ENCODE measurements at places on chromosomes 12 and 14.

DNA sequence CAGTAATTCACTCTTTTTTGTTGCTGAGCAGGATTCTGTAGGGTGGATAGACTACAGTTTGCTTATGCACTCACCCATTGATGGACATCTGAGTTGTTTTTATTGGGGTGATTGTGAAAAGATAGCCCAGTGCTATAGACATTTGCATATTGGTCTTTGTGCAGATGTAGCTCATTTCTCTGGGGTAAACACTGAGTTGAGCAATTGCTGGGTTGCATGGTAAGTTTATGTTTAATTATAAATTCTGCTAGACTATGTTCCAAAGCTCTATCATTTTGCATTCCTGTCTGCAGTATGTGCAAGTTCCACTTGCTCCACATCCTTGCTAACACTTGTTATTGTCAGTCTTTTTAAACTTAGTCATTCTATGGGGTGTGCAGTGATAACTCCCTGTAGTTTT, 65.4 kb upstream of the RFLNA start:
- DNase-seq, result no peak

- DNase-seq, result no peak
Observed at GRCh38 chr14:39762576-39763401, 330.6 kb upstream of the FBXO33 start.

- DNase-seq, result no peak
Observed at GRCh38 chr14:53855127-53855526, 101.5 kb downstream of the BMP4 start.

DNA sequence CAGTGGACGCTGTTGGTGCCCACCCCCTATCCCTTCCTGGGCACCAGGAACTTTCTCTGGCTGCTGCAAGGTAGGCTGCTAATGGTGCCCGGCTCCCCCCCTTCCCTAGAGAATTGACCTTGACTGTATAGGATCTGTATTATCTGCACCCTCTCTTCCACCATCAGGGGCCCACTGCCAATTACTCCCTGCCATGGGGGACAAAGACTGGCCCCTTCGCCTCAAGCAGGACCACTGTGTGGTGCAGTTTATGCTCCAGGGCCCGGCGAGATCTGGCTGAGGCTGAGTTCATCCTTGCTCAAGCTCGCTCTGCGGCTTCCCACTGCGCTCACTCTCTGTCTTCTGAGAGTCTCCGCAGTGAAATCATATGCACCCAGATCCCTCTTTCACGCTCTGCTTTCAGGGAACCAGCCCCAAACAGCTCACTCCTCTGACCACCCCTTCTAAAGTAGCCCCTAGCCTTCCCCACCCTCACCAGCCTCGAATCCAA, 95.2 kb downstream of the LGMN start:
- DNase-seq, result no peak

DNA sequence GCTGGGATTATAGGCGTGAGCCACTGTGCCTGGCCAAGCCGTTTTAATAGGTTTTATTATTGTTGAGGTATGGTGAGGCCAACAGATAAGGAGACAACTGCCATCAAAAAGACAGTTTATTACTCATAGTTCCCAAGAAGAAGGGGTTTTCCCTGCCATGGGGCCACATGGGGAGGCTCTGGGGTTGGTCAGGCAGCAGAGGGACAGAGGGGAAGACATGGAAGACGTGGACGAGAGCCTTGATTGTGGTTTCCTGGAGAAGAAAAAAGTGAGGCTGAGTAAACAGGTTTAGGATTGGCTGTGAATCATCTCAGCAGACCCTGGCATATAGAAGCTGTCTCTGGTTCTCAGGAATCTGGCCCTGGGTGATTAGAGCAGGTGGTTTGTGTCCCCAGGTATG, 69.9 kb downstream of the FOXN4 start:
- peak; percentile 77 for DNase-seq

GRCh38 chr14:89767861-89768268, 186.7 kb downstream of the EFCAB11 start:
- peak; percentile 31 for DNase-seq

DNA sequence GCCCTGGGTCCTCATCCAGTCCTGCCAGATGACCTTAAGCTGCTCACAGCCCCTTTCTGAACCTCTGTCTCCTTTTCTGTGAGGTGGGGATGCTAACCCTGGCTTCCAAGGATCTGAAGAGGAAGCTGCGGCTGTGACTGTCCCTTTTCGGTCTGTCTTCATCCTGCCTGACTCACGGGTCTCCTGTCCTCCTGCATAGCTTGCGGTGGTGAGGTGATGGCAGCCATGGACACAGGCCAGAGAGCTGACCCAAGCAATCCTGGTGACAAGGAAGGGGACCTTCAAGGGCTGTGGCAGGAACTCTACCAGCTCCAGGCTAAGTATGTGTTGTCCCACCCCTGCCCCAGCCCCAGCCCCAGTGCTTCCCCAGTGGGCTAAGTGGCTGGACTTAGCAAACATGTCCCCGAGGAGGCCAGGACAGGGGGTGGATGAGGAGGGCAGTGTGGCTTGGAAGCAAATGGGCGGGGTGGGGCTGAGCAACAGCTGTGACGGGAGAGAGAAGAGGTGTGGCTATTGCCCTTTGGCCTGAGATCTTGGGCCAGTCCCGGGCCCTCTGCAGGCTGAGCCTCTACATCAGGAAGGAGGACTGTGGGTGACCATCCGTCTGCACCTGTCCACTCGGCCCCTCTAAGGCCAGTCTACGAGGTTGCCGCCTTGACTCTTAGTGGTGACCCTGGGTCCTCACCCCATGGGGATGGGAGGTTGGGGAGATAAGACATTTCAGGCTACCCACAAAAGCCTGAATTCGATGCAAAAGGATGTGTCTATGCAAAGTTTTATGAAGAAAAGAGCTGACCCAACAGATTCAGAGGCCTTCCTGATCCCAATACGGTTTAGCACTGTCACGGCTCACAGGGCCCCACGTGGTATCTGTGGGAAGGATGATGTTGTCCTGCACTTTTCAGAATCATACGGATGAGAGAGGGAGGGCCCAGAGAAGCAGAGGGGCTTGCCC, 1.1 kb downstream of the CCDC197 start:
- DNase-seq, result peak; percentile 6

- DNase-seq, result no peak
Observed at GRCh38 chr14:67002994-67003753, 186.1 kb upstream of the GARIN2 start.

DNA sequence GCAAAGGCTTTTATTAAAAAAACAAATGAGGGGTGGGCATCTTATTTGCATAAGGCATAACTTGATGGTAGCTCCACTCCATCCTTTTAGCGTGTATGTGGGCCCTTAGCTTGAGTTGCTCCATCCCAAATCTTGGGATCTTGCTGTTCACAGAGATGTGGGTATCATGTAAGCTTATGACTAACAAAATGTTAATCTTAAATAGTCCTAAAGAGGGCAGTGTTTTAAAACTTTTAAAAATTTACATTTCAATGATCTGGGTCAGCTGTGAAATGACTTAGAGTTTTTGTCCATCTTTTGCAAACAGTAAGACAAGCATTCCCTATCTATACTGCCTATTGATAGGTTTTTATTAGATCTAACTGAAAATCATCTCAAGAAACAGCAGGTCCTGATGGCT, 86.0 kb downstream of the SLCO1A2 start:
- no peak for DNase-seq

DNA sequence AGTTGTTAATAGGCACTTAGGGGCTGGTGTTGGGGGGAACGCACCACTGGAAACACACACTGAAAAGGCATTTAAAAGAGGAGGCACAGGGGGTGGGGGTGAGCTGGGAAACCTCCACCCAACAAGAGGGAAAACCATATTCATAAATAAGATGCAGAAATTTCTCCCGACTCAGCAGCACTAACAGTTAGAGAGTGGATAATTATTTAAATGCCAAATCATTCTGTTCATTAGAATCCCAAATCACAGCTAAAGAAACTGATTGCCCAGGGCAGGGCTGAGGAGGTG, 60.7 kb upstream of the FAM222A start:
- DNase-seq, result no peak

- DNase-seq, result no peak
Observed at GRCh38 chr12:107594995-107595394, 90.6 kb upstream of the PWP1 start.

DNA sequence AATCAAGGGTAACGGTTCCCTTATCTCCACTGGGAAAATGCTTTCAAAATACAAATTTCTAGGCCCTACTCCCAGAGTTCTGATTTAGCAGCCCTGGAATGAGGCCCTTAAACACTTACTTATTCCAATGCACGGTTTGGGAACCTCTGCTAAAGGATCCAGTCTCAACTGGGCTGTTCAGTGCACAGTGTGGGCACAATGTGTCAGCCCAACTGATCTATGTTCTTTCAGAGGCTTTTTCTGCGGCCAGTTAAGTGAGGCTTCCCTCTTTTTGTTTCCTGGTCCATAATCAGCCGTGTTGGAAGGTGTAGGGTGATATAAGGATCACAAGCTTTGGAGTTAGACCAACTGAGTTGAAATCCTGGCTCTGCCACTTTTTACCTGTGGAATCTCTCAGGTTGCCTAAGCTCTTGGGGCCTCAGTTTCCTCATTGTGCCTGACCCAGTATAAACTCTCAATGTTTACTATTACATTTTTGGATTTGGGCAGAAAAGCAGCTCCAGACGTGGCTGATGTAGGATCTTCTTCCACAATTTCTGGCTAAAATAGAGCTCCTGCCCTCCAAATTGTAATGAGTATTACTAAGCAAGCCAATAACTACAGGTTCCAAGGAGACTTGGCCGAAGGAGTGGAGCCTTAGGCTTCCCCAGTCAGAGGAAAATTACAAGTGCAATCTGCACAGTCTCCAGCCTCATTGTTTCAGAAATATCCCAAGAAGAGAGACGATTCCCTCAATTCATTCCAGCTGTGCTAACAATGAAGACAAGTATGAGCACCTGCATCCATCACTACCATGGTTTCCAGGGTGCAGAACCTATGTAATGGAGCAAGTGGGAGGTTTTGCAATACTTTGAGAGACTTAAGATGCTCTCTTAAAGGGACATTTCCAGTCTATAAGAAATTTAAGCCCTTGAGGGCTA, 2.3 kb upstream of the ANGEL1 start:
- DNase-seq, result no peak

DNA sequence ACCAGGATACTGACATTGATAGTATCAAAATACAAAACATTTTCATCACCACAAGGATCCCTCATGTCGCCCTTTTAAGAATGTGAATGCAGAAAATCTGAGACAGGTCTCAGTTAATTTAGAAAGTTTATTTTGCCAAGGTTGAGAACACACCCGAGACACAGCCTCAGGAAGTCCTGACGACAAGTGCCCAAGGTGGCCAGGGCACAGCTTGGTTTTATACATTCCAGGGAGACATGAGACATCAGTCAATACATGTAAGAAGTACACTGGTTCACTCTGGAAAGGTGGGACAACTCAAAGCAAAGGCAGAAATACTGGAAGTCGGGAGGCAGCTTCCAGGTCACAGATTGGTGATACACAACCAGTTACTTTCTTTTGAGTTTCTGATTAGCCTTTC, 235.2 kb upstream of the KRR1 start:
- DNase-seq, result no peak

GRCh38 chr14:103444837-103445524, 59.8 kb downstream of the MARK3 start:
- no peak for DNase-seq

- DNase-seq, result no peak
Observed at GRCh38 chr14:79570648-79571047, 640.7 kb downstream of the DIO2 start.

DNA sequence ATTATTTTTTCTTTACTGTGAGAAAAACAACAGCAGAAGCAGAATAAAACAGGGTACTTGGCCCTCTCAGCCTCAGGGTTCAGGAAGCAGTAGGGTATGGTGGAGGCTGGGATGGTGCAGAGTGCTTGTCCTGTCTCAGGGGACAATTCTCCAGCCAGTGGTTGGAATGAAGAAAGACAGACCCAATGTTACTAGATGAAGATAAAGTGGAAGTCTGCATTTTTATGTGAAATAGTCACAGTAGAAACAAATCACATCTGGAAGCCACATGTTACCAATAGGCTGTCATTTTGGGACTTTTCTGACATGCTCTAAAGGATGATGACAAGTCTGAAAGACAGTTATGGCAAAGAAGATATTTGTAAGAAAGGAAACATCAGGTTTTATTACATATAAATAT, 32.3 kb downstream of the PROX2 start:
- no peak for DNase-seq

GRCh38 chr12:13203034-13203922, 6.8 kb downstream of the EMP1 start:
- DNase-seq, result no peak

- no peak for DNase-seq
Observed at GRCh38 chr12:120007272-120007671, 18.2 kb downstream of the BICDL1 start.

- no peak for DNase-seq
Observed at GRCh38 chr12:14270392-14270791, 95.1 kb upstream of the ATF7IP start.

DNA sequence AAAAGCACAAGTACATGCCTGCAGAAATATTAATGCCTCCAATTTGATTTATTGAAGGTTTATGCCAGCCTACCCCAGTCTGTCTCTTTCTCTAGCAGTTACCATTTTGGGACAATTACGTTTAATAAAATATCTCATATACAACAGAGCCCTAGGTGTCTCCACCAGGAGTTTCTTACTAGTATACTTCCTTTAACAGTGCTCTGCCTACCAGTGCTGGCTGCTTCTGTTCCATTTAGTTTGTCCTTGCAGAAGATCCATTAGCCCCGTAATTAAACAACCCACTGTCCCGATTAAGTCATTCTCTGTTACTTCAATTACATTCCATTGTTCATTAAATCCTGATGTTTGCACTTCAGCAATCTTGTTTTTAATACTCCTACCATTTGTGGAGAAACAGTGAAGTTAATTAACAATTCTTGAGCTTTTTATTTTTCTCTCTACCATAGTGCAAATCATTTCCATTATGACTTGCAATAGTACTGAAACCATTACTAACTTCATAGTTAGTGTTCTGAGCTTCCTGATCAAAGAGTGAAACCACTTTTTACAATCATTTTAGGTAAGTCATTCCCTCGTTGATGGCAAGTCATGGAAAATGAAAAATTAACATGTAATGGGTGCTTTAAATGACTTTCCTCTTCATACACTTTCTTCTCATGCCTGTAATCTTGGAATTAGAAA, 121.1 kb downstream of the PLXNC1 start:
- no peak for DNase-seq

- no peak for DNase-seq
Observed at GRCh38 chr14:100762089-100762515, 35.4 kb downstream of the DLK1 start.

GRCh38 chr14:105844047-105844630, 317.8 kb downstream of the TMEM121 start:
- no peak for DNase-seq

GRCh38 chr12:24898606-24899005, 50.3 kb downstream of the BCAT1 start:
- DNase-seq, result no peak

DNA sequence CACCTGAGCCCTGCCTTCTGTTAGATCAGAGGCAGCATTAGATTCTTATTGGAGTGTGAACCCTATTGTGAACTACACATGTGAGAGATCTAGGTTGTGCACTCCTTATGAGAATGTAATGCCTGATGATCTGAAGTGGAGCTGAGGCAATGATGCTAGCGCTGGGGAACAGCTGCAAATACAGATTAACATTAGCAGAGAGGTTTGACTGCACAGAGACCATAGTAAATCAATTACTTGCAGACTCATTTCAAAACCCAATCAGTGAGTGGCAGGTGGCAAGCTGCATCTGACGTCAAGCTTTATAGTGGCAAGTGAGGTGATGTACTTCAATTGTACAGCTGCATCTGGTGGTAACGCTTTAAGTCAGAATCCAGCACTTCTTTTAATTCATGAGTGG, 141.6 kb downstream of the GPHN start:
- DNase-seq, result no peak
